ENCODE measurements at places on chromosomes 4 and X.

DNA sequence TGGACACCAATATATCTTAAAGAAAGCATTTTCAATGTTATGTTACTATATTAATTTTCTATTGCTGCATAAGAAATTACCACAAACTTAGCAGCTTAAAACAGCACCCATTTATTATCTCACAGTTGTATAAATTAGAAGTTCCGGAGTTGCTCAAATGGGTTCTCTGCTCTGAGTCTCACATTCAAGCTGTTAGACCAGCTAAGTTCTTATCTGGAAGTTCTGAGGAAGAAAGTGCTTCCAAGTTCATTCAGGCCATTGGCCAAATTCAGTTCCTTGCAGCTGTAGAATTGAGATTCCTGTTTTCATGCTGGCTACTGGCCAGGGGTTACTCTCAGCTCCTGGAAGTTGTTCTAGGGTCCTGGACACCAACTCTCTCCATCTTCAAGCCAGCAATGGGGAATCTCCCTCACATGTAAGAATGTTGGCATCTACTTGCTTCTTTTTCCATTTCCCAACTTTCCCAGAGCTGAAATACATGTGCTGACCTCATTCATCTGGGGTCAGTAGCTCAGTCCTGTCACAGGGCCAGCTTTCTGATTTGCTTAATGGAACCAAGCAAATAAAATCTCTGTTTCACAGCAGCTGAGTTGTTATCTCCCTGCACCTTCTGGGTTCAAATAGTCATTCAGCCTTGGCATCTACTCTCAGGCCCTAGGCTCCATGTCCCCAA lies 99.6 kb upstream of the INTU start:
- DNase-seq, result no peak
- no peaks in the 10 kb centered on the region for H3K4me1 ChIP-seq
- no peak overlapping the region for H3K27ac ChIP-seq
- H3K36me3 ChIP-seq, result no peaks in the 10 kb centered on the region
- H3K4me3 ChIP-seq, result no peak overlapping the region

DNA sequence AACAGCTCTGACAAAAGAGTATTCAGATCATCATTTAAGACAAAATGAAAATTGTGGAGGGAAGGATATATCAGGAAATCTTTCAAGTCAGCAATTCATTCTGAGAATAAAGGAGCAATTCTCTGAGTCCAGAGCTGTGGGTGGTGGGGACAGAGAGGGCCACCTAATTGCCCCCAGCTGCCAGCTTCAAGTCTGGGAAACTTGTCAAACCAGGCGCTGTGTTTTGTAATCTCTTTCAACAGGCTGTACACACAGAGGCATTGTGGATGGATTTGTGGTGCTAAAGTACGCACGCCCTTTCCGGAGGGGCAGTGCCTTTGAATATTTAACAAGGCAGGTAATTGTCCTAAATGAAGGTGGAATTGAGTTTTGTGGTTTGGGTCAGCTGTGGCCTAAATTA lies 591.1 kb upstream of the BOD1L1 start:
- H3K4me3 ChIP-seq, result no peak overlapping the region
- DNase-seq, result no peak
- no peaks in the 10 kb centered on the region for H3K4me1 ChIP-seq
- H3K36me3 ChIP-seq, result no peaks in the 10 kb centered on the region
- H3K27me3 ChIP-seq, result no peaks in the 10 kb centered on the region
- H3K27ac ChIP-seq, result no peak overlapping the region

DNA sequence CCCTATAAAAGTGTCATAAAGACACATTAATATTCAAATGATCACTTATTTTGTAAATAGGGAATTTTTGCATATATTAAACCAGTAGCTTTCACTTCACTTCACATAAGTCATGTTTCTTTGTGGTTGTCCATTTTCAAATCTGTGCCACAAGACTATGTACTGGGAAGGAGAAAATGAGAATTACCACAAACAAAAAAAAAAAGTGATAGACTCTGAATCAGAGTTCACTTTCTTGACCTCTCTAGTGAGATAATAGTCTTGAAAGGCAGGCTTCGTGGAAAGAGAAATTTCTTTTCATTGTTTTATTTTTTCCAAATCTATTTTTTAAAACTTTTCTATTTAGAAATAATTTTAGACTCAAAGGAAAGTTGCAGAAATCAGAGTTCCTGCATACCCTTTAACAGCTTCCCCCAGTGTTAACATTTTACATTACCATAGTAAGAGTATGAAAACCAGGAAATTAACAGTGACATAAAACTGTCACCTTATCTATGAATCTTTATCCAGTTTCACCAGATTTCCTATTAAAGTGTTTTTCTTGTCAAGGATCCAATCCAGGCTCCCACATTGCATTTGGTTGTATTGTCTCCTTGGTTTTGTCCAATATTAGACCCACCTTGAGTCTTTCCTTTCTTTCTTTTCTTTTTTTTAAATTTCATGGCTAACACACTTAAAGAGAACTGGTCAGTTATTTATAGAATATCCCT lies 215.4 kb upstream of the PGRMC2 start:
- H3K27me3 ChIP-seq, result no peaks in the 10 kb centered on the region
- no peak overlapping the region for H3K27ac ChIP-seq
- no peak overlapping the region for H3K4me3 ChIP-seq
- no peaks in the 10 kb centered on the region for H3K4me1 ChIP-seq
- H3K36me3 ChIP-seq, result peaks cover 11% of the 10 kb centered on the region
- DNase-seq, result no peak

- no peak overlapping the region for H3K27ac ChIP-seq
- no peak overlapping the region for H3K4me3 ChIP-seq
- no peaks in the 10 kb centered on the region for H3K36me3 ChIP-seq
- H3K4me1 ChIP-seq, result no peaks in the 10 kb centered on the region
- H3K27me3 ChIP-seq, result no peaks in the 10 kb centered on the region
These were observed 228.2 kb downstream of the HS6ST2 start for GRCh38 chrX:132730266-132730665.

DNA sequence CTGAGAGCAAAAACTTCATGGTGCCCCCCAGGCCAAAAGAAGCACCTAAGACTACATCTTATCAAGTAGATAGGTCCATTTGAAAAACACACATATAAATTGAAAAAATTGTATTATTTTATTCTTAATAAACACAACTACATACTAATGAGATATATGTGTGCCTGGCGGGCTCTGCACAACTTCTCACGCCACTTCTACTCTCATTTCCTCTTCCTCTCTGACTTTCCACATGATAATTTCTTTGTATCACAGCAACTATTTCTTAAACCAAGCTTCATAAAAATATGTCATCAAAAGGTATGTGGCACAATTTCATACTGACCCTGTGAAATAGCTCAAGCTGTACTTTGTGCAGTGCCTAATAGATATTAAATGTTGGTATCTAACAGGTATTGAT lies 10.7 kb upstream of the NPY2R start:
- H3K4me3 ChIP-seq, result no peak overlapping the region
- no peak for DNase-seq
- peaks cover 4% of the 10 kb centered on the region for H3K27me3 ChIP-seq
- H3K4me1 ChIP-seq, result no peaks in the 10 kb centered on the region

- H3K27me3 ChIP-seq, result no peaks in the 10 kb centered on the region
- DNase-seq, result no peak
These were observed 184.8 kb downstream of the GBA3 start for GRCh38 chr4:22877486-22878052.

GRCh38 chrX:74383611-74384010 lies 37.7 kb upstream of the SLC16A2 start:
- no peak overlapping the region for H3K4me3 ChIP-seq
- H3K27ac ChIP-seq, result no peak overlapping the region
- peaks cover 7% of the 10 kb centered on the region for H3K27me3 ChIP-seq
- no peaks in the 10 kb centered on the region for H3K36me3 ChIP-seq
- DNase-seq, result peak; percentile 4
- H3K4me1 ChIP-seq, result no peaks in the 10 kb centered on the region

DNA sequence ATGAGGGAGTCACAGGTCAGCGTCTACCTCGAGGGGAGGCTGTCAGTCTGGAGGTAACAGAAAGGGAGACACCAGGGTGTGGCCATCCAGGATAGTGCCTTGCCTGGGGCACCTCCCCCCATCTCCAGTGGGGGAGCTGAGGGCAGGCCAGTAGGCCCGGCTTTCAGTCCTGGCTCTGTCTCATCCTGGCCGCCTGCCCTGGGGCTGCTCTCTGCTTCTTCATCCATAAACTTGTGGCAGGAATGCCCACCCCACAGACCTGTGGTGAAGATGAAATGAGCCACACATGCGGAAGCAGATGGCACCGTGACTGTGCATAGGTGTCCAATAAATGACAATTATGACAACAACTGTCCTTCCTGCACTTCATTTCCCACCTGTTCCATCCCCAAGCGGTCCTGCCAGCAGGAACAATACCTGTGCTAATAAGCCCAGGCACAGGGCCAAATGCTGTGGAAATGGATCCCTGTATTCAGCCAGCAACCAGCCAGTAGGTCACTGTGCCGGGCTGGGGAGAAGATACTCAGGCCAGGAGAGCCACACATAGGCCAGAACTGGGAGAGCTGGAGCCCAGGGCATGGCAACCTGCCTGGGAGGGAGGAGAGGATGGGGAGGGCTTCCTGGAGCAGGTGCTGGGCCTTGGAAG lies 30.2 kb downstream of the TRO start:
- no peak overlapping the region for H3K27ac ChIP-seq
- no peaks in the 10 kb centered on the region for H3K36me3 ChIP-seq
- no peak for DNase-seq
- no peak overlapping the region for H3K4me3 ChIP-seq
- H3K4me1 ChIP-seq, result no peaks in the 10 kb centered on the region
- no peaks in the 10 kb centered on the region for H3K27me3 ChIP-seq

GRCh38 chr4:3411676-3412075 lies 30.1 kb upstream of the HGFAC start:
- no peaks in the 10 kb centered on the region for H3K4me1 ChIP-seq
- H3K27ac ChIP-seq, result no peak overlapping the region
- no peak overlapping the region for H3K4me3 ChIP-seq
- H3K27me3 ChIP-seq, result no peaks in the 10 kb centered on the region
- no peaks in the 10 kb centered on the region for H3K36me3 ChIP-seq

DNA sequence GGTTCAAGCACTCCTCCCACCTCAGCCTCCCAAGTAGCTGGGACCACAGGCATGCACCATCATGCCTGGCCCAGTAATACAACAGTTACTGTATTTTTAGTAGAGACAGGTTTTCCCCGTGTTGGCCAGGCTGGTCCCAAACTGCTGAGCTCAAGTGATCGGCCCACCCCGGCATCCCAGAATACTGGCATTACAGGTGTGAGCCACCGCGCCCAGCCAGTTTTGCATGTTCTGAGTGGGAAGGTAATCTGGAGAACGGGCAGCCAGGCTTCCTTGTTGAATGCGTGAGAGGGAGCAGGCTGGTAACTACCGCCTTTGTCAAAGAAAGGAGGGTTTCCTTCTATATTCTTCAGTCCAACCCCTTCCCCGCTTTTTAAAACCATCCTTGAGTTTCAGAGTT lies 9.1 kb downstream of the NOCT start:
- H3K27me3 ChIP-seq, result no peaks in the 10 kb centered on the region
- no peak overlapping the region for H3K4me3 ChIP-seq
- no peak overlapping the region for H3K27ac ChIP-seq
- no peak for DNase-seq

DNA sequence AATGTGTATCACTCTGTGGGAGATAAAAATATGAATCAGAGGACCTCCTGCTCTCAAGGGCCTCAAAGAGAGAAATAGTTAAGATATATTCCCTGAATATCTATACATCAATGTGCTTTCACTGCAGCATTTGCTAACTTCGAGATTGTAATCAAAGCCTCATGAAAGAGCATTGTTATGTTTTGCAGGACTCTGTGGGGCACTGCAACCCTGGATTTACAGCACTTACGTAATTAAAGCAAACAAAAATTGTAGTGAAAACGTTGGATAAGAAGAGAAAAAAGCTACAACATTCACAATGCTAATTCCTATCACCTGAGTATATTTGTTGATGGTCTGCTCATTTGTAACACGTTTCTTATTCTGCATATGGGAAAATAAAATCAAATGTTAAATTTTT lies 48.0 kb downstream of the ETNPPL start:
- H3K4me1 ChIP-seq, result no peaks in the 10 kb centered on the region
- H3K4me3 ChIP-seq, result no peak overlapping the region
- DNase-seq, result no peak
- no peaks in the 10 kb centered on the region for H3K36me3 ChIP-seq
- H3K27ac ChIP-seq, result no peak overlapping the region

DNA sequence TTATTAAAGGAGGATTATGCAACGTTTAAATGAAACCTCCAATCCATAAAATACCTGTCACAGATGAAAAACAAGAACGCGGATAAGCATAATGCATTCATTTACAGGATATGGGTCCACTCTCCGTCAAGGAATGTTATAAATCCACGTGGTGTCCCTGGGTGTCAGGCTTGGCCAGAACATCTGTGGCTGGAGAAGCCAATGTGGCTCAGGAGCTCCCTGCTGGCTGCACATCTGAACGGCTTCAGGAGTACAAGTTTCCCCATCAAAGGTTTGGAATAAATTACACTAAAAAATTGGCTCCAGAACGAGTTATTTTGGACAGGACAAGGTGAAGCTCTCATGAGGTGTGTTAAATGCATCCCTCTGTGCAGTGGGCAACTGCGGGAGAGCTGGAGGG lies 87.8 kb upstream of the LEF1 start:
- H3K27ac ChIP-seq, result no peak overlapping the region
- no peaks in the 10 kb centered on the region for H3K4me1 ChIP-seq
- H3K36me3 ChIP-seq, result peaks cover 7% of the 10 kb centered on the region
- no peak overlapping the region for H3K4me3 ChIP-seq

DNA sequence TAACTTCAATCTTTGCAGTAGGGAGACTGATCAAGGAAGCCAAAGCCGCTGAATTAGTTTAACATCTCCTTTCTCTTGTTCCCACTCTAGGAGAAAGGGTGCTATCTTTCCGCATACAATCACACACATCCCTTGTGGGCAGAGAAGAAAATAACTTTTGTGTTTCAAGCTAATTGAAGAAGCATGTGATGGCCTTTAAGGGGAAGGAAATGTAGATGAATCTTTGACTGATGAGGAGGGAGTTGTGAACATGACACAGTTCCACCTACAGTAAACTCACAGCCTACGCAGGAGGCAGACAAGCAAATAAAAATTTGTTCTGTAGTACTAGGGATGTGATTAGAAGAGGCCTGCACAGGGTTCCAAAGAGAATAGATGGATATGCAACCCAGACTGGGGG lies 14.7 kb upstream of the SPATA4 start:
- H3K27ac ChIP-seq, result no peak overlapping the region
- peaks cover 44% of the 10 kb centered on the region for H3K27me3 ChIP-seq
- DNase-seq, result no peak
- no peaks in the 10 kb centered on the region for H3K36me3 ChIP-seq
- H3K4me3 ChIP-seq, result no peak overlapping the region

- no peak overlapping the region for H3K4me3 ChIP-seq
- no peak overlapping the region for H3K27ac ChIP-seq
- H3K27me3 ChIP-seq, result no peaks in the 10 kb centered on the region
- H3K36me3 ChIP-seq, result no peaks in the 10 kb centered on the region
These were observed 574.7 kb downstream of the PCDH7 start for GRCh38 chr4:31294655-31295480.

- no peak for DNase-seq
- H3K27ac ChIP-seq, result no peak overlapping the region
- H3K4me3 ChIP-seq, result no peak overlapping the region
- no peaks in the 10 kb centered on the region for H3K36me3 ChIP-seq
- H3K4me1 ChIP-seq, result no peaks in the 10 kb centered on the region
- H3K27me3 ChIP-seq, result no peaks in the 10 kb centered on the region
These were observed 19.6 kb upstream of the TCEAL4 start for GRCh38 chrX:103565752-103566151.
